ENCODE measurements at places on chromosomes 3 and 15.

DNA sequence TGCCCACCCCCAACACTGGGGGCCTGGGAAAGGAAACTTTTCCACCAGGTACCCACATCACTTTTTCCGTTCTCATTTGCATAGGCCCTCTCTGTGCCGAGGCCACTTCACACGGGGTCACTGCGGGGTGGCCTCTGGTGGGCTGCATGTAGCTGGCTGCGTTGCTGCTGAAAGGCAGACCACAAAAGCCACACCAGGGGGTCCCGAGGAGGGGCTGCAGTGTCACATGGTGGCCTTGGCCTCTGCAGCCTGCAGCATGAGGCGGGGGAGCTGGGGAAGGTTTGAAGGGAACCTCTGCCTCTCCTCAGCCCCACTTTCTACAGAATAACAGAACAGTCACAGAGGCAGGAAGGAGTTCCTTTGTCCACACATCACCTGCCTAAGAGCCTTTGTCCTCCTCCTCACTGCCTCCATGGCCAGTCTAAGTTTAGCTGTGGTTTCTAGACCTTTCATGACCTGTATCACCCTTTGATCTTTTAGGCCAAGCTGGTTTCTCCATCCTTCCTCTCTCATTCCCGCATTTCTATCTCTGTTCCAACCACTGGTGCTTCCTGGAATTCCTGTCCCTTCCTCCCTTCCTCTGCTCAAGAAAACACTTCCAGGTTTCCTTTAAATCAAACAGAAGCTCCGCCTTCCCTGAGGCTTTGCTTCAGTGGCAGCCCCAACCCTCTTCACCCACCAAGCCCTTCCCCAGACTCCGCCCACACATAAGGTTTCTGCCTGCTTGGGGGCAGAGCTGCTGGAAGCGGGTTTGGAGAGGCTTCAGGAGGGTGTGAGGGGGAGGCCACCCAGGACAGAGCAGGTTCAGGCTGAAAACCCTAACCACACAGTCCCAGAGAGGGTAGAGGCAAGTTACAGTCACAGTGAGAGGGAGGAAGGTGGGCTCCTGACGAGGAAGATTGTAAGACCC, 150.7 kb upstream of the TLE3 start:
- DNase-seq: no peak

DNA sequence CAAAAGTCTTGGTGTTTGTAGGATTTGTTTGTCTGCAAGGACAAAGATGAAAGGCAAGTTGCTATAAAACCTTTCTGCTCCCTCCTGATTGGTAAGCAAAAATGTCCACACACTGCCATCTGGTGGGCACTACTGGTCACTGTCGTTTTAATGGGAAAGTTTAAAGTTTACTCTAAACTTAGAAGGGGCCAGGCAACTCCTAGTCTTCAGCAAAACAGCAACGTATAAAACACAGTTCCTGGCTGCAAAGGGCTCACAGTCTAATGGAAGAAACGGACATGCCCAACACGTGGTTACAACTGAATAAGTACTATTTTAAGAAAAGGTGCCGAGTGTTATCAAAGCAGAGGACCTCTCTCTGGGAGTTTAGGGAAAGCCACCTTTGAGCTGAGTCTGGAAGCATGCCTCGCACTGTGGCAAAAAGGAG, 23.7 kb upstream of the TPRG1 start:
- DNase-seq: no peak

GRCh38 chr3:8152821-8153418, 348.7 kb upstream of the LMCD1 start:
- no peak for DNase-seq

- DNase-seq: no peak
These were observed 6.9 kb downstream of the LRRC2 start for GRCh38 chr3:46559091-46559704.

DNA sequence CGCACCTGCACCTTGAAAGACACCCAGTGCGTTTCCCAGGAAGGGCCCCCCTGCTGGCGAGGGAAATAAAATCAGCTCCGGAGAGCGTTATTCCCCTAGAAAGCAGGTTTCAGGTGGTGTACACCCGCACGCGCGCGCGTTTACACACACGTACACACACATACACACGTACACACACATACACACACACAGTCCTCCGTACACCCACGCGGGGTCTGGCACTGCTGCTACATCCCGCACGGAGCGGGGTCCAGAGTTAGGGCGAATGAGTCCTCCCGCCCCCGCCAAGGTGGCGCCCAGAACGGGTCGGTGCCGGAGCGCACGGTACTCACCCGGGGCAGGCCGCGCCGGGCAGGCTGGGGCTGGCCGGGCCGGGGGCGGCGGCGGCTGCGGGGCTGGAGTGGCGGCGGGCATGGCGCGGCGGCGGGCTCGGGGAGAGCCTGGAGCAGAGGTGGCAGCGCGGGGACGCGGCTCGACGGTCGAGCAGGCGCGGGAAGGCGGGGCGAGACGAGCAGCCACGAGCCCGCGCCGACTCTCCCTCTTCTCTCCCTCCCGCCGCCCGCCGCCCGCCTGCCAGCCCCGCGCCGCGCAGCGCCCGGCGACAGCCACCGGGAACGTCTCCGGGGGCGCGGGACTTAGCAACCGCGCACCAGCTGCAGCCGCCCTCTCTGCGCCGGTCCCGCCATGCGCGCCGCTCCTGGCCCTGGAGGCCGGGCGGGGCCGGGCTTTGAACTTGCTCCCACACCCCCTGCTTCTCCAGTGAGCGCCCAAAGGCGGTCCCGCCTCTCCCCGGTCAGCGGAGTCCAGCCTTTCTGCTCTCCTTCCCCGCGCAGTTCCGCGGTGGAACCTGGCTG, at the start of gene DCLK3:
Gene DCLK3 (minus strand): TSS at position 704 of the 854 bp plus-strand sequence. CDS start 290 bp downstream, at position 414.
- DNase-seq: no peak

- DNase-seq: no peak
These were observed 236.6 kb downstream of the KCNH8 start for GRCh38 chr3:19384868-19385267.

DNA sequence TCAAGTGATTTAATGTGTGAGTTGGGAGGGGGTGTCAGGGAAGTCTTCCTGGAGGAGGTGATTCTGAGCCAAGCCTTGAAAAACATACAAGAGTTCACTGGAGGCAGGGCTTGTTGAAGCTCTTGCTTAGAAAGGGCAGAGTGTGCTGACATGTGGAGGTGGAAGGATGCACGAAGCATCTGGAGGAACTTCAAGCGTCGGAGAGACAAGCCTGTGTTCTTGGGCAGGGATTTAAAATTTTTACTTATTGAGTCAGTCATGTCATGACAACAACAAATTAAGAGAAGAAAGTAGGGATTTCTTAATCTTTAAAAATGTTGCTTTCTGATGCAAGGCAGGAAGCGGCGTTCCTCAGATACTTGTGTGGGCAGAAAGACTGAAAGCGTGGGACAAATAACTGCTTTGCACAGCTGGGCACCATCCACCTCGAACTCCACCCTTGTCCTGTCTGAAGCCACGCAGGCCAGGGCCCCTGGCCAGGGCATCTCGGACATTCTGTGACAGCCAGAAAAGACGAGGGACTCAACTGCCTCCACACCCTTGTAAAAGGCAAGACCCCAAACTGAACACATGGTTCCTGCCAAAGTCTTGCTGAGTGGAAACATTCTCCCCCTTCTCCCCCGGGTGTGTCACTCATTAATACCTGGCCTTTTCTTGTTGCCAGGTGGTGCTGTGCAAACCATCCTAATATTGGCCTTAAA, 6.9 kb upstream of the IL16 start:
- DNase-seq: no peak

DNA sequence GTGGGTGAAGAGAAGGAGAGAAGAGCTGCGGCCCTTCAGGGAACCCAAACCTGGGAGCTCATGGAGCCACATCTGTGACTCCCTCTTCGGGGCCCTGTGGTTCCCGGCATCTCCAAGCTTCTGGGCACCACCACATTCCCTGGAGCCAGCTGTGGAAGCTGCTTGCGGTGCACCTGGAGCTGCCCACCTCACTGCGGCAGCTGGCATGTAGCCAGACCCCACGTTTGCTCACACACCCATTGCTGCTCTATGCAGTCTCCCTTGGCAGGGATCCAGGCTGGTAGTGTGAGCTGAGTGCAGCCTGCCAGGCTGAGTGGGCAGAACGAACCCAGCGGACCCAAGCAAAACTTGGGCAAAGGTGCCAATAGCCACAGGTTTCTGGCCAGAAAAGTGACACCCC, 16.8 kb upstream of the PLA2G4E start:
- no peak for DNase-seq

- no peak for DNase-seq
These were observed 40.4 kb downstream of the LIPC start for GRCh38 chr15:58472221-58472620.

DNA sequence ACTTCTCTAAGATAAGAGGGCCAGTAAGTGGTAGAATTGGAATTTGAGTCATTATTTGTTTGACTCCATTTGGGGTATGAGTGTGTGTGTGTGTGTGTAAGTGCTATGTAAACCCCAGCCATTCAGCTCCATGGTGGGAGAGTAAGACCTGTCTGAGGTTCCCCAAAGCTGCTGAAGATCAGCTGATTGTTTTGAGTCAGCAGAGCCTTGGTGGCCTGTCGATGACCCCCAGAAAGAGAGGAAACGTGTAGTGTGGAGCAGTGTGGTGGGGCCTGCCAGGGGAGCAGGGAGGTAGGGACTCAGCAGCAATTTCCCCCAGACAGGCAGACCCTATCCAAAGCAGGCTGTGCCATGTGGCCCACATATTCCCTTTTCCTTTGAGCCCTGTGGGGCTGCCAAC, 5.3 kb downstream of the DVL3 start:
- DNase-seq: no peak

- no peak for DNase-seq
These were observed 16.0 kb upstream of the TNFSF10 start for GRCh38 chr3:172539273-172539672.

DNA sequence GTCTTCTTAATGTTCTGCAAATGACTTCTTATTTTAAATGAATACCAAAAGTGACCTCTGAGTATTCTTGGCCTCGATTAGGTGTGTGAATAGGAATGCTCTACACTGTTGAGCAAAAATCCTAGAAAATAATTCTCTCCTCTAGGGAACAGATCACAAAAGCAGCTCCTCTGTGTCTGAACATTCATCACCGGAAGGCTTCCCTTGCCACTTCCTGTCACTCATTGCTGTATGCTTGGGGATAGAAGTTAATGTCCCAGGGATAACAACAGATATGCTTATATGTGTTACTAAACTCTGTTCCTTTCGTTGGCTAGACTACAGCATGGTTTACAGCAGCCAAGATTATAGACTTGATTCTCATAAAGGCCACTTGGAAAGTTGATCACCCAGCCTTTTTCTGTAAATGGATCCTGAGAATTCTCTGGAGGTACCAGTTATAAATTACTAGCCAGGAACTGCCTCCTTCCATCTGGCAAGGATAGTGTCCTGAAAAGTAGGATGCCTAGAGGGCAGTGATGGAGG, 16.0 kb upstream of the PTX3 start:
- no peak for DNase-seq

- DNase-seq: no peak
These were observed 153.7 kb upstream of the HES1 start for GRCh38 chr3:193982258-193982659.

DNA sequence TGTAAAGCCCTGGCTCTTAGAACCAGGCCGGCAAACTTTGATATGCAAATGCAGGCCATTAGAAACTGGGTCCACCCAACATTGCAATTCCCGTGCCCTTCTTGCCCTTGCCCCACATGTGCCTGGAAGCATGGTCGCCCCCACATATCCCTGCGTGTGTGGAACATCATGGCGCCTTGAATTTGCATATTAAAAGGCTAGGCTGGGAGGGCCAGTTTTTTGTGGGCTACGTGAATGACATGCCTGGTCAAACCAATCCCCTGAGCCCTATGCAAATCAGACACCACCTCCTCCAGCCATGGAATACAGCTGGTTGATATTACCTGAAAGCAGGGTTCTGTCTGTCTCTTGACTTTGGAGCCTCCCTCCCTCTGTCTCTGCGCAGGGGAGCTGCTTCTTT, 58.7 kb upstream of the ARHGEF26 start:
- no peak for DNase-seq

- no peak for DNase-seq
These were observed at the start of gene CLSTN2 for GRCh38 chr3:139935016-139935865. Gene CLSTN2, plus strand, starts transcription at chr3:139935185.

DNA sequence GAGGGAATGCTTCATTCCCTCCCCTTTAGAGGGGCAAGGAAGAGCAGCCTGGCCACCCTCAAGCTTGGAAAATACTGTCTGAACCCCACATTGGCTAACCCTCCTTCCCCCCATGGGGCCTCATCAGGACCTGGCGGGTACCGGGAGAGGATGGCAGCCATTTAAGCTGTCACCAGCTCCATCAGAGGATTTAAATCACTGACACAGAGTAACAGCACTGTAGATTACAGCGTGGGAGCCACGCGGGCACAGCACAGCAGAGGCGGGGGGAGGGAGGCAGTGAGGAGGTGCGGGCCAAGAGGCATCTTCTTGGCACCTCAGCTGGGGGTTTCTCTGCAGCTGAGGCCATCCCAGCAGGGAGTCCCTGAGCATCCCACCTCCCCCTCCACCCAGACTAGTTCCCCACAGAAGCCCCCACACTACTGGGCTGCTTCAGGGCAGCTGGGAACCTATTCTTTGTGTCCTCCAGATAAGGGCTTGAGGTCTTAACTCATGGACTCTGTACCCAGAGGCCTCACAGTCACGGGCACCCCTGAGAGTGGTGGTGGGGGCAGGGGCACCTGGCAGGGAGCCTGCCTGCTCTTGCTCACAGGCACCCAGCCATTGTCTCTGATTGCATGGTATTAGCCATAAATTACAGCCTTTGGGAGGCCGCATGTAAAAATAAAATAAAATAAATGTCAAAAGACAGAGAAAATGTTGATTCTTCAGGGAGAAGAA, 21.9 kb upstream of the CACNA2D2 start:
- DNase-seq: no peak

DNA sequence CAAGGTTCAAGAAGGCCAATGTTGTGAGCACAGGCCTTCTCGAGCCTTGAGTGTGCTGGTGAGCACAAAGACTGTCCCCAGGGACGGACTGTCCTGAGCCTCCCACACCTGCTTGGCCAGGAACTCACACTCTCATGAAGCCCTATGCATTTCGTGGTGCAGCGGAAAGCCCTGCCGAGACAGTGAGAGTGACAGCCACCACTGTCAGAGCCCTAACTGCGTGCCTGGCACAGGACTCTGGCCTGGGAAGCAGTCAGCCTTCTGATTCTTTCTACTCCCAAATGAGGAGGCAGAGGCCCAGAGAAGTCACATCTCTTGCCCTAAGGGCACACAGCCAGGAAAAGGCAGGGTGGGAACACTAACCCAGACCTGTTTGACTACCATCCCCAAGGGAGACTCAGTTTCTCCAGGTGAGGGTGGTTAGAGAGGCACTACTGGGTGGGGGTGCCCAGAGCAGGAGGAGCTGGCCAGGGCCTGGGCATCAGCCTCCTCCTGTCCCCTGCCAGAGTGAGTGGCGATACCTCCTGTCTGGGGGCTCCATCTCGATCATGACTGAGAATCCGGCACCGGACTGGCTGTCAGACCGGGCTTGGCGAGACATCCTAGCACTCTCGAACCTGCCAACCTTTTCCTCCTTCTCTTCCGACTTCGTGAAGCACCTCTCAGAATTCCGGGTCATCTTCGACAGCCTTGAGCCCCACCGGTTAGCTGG, 50.8 kb downstream of the SEMA3G start:
- DNase-seq: no peak

- no peak for DNase-seq
These were observed 30.9 kb downstream of the PLSCR1 start for GRCh38 chr3:146513386-146514051.

All from stimulated activated CD8-positive, alpha-beta memory T cell treated with anti-CD3 and anti-CD28 coated beads, Interleukin-15, amount 100 ng/mL, for 4 hours (primary cell).